ENCODE measurements at places on chromosomes 7 and 10.

GRCh38 chr7:75998038-75998437 is 3.6 kb upstream of the TMEM120A start:
- no peak for DNase-seq

DNA sequence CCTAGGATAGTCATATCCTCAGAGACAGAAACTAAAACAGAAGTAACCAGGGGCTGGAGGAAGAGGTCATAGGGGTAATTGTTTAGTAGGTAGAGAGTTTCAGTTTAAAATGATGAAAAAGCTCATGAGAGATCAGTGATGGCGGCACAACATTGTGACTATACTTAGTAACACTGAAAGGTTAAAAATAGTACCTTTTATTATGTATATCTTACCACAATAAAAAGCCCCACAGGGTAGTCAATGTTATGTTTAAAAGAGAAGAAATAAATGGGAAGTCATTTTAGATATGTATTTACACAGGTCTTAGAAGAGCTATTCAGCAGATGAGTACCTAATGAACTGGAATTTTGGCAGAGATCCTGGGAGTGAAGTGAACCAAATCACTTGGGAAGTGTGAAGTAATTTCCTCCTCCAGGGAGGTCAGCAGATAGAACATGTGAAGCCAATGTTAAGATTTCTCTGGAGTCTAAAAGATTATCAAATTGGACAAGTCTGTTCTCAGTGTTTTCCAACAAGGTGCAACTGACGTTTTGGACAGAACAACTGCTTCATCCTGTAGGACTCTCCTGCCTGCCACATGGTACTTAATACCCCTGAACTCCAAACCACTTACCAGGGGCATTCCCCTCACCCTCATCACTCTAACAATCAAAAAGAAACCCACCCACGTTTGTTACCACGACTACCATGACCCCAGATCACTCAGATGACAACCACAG is 6.4 kb downstream of the CDCA7L start:
- DNase-seq: no peak

GRCh38 chr7:12322284-12322902 is 81.3 kb downstream of the VWDE start:
- DNase-seq: no peak

DNA sequence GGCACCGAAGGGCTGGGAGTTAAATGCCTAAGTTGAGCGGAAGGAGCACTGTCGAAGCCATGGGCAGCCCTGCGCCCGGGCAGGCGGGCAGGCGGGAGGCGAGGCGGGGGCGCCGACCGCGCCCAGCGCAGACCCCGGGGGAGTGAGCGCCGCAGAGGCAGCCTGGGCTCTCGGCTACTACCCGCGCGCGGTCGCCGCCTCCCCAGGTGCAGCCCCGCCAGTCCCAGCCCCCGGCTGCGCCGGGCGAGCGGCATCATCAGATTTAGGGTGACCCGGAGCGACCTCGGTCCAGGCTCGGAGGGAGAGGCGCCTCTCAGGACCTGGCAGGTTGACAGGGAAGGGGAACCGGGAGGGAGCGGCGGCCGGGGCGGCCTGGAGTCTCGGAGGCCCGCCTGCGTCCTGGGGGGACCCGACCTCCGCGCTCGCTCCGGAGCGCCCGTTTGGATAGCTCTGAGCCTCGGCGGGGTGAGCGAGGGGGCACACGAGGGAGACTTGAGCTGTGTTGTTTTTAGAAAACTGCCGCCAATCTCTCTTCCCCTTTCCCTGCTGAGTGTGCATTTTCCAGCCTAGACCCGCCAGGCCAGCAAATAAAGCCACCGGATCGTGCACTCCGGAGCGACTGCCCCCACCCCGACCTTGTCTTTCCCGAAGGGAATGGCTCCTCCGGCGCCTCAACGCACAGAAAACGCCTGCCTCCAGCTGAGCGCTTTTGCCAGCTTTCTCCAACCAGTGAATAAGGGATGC is 2.3 kb upstream of the NRP1 start:
- no peak for DNase-seq

DNA sequence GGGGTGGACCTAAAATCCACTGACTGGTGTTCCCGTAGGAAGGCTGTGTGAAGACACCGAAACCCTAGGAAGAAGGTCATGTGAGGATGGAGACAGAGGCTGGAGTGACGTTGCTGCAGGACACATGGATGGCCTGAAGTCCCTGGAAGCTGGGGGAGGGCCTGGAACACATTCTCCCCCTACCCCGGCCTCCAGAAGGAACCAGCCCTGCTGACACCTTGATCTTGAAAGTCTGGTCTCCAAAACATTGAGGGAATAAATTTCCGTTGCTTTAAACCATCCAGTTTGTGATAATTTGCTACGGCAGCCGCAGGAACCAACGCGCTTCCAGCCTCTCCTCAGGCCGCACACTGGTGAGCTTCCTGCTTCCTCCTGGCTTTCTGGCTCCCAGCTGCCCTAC is 288.2 kb downstream of the GLRX3 start:
- no peak for DNase-seq

- DNase-seq: no peak
These were observed 43.4 kb downstream of the SORBS1 start for GRCh38 chr10:95517536-95518454.
